ENCODE measurements at places on chromosomes 7 and 10.

GRCh38 chr7:94288096-94288495 is 106.6 kb upstream of the COL1A2 start:
- DNase-seq: no peak

GRCh38 chr7:50667789-50668226 is 102.6 kb upstream of the DDC start:
- DNase-seq: no peak

- DNase-seq: no peak
Observed at GRCh38 chr10:59106441-59106840, 70.0 kb upstream of the PHYHIPL start.

- DNase-seq: no peak
Observed at GRCh38 chr7:83504330-83504729, 144.6 kb downstream of the SEMA3E start.

- DNase-seq: peak; percentile 99
Observed at GRCh38 chr7:48089046-48090003, at the start of gene UPP1. UPP1 (plus strand) TSS chr7:48089265; CDS start chr7:48094784, 5,519 bp downstream.

GRCh38 chr10:123678376-123678775 is 12.2 kb downstream of the GPR26 start:
- DNase-seq: no peak
